ENCODE measurements at places on chromosomes 6 and 20.

- no peak for DNase-seq
Observed at GRCh38 chr20:20856306-20856705, 143.9 kb upstream of the RALGAPA2 start.

DNA sequence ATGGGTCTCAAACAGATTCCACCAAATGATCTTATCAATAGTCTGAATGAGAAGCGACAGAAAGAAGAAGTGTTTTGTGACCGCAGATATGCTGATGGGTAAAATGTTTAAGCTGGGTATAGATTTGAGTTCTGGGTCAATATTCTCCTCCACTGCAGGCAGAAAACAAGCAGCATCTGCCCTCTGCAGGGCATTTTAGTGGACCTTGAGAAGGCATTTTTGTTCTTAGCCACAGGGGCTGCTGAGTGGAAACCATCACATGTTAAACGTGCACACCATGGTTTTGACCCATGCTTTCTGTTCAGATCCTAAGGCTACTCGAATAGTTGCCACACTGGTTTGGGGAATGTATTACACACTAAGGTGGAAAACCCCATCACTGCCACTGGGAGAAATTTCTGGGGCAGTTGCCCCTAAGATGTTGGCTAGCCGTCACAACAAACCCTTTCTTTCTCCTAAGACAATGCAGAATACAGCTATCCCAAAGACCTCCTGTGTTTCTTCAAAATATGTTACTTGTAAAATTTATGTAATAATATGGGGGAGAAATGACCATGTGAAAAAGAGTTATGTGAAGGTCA is 5.5 kb downstream of the POU3F2 start:
- no peak for DNase-seq

- DNase-seq: peak; percentile 99
Observed at GRCh38 chr6:108689272-108690161, 128.8 kb downstream of the FOXO3 start.

GRCh38 chr20:19784511-19785172 is 26.6 kb downstream of the RIN2 start:
- DNase-seq: peak; percentile 86

- DNase-seq: no peak
Observed at GRCh38 chr20:47036091-47036870, 141.6 kb downstream of the EYA2 start.

GRCh38 chr6:17454316-17455005 is 61.1 kb downstream of the CAP2 start:
- no peak for DNase-seq

GRCh38 chr6:107237992-107238660 is 122.8 kb upstream of the BEND3 start:
- DNase-seq: peak; percentile 14

GRCh38 chr20:42399802-42400201 is 781.6 kb upstream of the CHD6 start:
- no peak for DNase-seq

- peak; percentile 60 for DNase-seq
Observed at GRCh38 chr6:155158030-155158843, 105.6 kb upstream of the CLDN20 start.

DNA sequence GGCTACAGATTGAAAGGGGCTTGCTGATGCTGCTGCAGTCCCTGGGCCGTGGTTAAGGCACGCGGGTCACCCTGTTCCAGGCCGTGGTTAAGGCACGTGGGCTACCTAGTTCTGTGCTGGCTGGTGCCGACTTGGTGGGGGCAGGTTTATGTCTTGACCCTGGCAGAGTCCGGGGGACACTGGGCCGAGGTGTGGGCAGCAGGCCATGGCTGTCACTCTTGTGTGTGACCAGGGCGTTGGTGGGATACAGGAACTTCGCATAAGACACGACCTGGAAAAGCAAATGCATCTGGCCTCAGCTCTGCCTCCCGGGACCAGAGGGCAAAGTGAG is 6.4 kb downstream of the RPS21 start:
- DNase-seq: no peak

DNA sequence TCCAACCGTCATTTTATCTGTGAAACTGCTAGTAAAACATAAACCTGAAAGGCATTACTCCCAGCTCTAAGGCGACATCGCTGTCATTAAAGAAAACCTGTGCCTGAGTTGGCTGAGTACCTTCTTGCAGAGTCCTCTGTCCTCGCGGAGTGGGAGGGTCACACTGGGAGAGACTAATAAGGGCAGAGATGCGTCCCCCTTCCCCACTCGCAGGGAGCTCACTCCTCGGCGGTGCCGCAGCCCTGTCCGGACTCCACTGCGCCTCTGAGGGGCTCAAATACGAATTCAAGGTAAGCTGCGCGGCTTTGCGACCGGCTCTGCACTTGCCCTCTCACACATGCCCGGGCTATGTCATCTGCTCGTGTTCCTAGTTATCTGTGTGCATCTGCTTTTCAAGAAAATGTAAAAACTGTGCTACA is at the start of gene COL19A1:
COL19A1 (plus strand) TSS at position 206 of the 419 bp plus-strand sequence. CDS start 13,012 bp downstream, outside the sequence.
- DNase-seq: no peak
